CD14-positive monocyte (primary cell): ENCODE measurements at places on chromosomes 1 and 21.

DNA sequence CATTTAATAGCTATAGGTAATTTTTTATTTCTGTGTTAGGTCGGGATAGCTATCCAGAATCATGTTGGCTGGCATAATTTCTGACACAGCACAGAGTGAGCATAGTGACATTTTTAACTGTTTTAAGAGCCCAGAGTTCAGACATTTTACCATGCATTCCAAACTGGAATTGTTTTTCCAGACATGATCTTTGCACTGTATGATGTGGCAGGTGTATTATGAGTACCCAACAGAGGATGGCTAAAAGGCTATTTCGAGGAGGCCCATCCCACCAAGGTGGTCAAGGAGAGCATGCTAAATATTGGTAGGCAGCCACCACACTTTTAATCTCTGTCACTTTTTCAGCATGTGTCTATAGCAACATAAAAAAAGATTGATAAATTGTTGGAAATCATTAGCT, 137.3 kb upstream of the ST6GALNAC5 start:
- no peak for DNase-seq

DNA sequence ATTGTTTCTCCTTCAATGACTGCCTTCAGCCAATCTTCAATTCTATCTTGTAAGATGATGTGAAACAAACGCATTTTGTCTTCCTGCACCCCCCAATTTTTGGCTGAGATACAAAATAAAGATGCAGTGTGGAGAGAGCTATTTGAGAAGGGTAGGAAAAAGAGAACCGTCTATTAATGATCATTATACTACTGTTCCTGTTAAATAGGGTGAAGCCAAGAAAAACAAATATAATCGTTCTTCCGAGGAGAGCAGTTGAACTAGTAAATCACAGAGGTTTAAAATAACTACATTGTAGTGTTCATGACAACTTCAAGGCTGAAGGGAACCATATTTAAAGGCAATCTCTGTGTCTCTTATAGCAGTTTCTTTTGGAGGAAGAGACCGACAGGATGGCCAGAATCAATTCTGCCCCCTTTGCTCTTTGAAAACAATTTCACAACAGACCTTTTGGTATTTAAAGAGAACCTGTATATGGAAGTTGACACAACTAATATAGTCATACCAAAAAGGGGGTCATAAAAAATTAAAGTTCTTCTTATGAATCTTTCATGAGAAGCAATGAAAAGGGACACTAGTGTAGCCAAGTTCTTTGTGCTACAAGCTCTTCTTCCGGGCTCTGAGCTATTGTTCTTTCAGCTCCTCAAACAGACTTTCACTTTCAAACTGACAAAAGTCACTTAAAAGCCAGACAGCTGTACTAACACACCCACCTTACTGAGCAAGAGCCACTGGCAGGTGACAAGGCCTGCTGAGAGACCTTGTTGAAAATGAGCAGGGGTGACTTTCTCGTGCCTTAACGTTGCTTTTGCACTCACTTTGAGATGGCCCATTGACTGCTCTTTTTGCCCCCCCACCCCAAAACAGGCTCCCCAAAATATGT, 30.9 kb downstream of the PROX1 start:
- no peak for DNase-seq

DNA sequence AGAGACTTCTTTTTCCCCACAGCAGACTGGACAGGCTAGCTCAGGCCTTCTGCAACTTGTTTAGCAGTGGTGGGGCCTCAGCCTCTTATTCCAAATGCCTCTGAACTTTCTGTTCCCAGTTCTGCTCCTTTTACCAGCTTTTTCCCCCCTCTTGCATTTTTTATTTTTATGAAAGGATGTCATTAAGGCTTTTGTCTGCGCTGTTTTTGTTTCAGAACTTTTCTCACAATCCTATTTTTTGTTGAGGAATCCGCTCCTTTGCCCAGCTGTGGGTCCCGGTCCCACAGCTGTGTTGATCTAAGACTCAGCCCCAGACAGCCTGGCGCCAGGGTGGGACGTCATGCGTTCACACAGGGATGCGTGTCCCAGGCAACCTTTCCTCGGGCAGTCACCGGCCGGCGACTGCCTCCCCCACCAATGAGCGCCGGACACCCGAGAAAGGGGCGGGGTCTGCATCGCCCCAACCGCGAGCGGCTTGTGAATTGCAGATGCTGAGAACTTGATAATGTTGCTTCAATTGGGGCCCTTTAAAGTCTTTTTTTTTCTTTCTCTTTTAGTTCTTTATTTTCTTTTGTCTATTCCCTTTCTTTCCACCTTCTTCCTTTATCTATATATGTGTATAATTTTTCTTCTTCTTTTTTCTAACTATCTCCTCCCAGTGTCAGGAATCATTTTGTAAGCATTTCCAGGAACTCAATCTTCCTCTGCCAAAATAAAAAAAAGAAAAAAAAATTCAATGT, 3.0 kb upstream of the ID3 start:
- peak; percentile 81 for DNase-seq

- DNase-seq, result no peak
Observed at GRCh38 chr1:190475421-190476141, 2.1 kb downstream of the BRINP3 start.

DNA sequence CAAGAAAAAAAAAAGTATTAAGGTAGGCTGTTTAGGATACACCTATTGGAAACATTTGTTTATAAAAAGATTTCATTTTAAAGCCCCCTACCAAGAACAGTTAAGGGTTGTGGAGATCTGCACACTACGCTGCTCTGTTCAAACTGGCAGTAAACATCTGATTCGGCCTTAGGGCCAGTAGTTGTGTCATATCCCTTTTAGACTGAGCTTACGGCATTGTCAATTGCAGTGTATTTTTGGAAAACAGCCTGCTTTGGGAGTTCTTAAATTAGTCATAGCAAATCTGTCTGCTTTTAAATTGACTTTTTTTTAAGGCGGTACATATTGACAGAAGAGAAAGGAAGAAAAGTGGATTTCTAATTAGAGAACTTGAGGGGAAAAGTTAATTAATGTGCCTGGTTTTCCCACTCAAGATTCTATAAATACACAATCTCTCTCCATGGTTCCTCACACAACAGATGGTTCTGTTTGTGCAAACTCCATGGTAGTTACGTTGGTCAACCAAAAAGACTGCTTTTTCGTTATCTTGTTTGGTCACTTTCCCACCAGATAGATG, 1.7 kb upstream of the ELK4 start:
- no peak for DNase-seq

DNA sequence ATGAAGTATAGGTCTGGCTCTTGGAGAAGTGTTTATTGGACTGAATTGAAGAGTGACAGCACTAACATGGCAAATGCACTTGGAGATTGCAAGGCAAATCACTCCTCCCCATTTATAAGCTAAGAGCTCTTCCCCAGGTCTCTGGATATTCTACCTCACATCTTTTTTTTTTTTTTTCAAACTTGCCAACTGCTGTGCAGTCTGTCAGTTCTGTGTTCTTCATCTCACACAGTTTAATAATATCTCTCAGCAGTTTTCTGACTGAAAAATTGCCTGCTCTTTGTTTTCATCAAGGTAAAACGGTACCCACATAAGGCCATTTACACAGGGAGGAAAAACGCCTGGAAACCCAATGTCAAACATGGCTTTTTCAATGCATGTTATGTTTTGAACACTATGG, 186.1 kb upstream of the B3GALT2 start:
- no peak for DNase-seq

DNA sequence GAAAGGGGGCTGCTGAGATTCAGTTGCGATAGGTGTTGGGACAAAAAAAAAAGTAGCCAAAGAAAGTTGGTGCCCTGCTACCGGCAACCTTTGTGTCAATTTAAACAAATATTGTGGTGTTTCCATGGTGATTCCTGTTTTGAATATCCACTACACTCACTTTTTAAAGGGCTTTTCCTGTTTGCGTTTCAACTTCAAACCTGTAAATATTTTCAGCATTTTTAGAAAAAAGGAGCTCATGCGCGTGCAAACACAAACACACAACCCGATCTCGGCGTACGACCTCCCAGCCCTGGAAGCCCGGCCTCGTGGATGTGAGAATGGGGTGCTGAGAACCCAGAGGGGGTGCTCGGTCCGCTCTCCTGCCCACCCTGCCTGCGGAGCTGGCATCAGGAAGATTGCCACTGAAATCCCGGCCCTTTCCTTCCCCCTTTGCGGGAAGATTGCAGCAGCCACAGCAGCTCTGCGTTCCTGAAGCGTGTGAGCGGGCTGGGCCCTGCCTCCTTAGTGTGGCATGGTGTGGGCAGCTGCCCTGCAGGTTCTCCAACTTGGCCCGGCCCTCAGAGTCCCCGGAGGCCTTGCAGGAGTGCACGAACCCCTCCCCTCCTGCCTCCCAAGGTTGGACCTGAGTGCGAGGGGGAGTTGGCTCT, 34.8 kb downstream of the CASZ1 start:
- no peak for DNase-seq

DNA sequence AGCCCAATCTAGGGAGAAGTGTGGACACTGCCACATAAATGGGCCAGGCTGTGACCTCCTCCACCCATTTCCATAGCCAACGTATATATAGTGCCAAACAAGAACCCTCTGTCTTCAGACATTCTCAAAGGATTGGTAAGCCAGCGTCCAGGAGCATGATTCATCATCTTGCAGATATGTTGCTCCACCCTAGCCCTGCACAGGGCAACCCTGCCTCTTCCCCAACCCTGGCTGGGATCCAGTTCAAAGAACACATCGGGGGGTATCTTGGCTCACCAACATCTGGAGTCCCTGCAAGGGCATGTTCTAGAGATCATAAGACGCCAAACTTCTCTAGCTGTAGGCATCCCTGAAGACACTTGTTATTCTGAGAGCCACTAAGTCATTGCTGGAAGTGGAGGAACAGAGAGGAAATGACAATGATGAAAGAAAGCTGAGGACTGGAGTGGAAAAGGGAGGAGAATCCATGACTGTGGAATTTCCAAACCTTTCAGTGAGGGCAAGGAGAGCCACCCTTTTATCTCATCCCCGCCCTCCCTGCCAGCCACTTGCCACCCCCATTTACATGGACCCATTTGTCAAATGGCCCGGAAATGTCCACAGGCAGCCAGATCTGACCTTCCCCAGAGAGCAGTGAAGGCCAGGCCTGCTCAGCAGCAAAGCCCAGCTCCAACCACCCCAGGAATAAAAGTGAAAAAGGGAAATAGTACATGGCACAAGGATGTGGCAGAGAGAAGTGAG, 144.1 kb upstream of the CTTNBP2NL start:
- DNase-seq, result no peak

GRCh38 chr1:226223157-226223785, at the start of gene MIXL1:
Gene MIXL1, plus strand, starts transcription at chr1:226223664. Its CDS starts 18 bp downstream, at chr1:226223682.
- DNase-seq, result no peak

GRCh38 chr1:114093624-114094362, 59.9 kb downstream of the SYT6 start:
- peak; percentile 72 for DNase-seq

- no peak for DNase-seq
Observed at GRCh38 chr1:61097317-61097716, 15.0 kb downstream of the NFIA start.

- no peak for DNase-seq
Observed at GRCh38 chr1:228180271-228180958, 14.8 kb downstream of the IBA57 start.

DNA sequence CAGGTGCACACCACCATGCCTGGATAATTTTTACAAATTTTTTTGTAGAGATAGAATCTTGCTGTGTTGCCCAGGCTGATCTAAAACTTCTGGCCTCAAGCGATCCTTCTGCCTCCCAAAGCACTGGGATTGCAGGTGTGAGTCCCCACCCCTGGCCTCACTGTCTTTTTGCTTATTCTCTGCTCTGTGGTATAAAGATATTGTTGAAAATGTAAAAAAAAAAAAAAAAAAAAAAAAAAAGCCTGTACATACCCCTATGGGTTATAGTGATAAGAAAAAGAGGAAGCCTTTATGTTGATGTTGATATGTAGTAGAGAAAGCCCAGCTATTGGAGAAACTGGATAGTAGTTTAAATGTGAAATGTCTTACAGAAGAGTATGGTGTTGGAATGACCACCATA, 125.8 kb downstream of the XPR1 start:
- no peak for DNase-seq

DNA sequence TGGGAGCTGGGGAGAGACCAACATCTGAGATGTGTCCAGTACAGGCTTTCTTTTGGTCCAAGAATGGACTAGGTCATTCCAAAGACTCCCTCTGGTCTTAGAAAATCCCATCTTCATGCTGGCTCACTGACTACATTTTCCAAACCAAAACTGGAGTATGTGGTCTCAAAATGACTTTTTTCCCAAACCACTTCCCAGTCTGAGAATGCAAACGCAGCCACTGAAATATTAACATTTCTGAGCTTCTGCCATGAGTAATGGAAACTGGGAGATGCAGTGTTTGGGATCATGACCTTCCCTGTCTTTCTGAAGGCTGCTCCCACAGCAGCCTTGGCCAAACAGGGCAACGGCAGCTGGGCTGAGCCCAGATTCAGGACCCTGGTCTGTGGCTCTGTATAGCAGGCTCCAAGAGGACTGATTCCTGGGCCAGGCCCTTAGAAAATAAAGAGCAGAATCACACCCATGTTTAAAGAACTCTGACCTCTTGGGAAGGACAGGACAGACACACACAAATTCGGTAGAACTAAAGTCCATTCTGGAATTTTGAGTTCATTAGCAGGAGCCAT, 62.1 kb upstream of the CNTN2 start:
- no peak for DNase-seq

- no peak for DNase-seq
Observed at GRCh38 chr1:30670240-30671060, 52.9 kb downstream of the MATN1 start.

DNA sequence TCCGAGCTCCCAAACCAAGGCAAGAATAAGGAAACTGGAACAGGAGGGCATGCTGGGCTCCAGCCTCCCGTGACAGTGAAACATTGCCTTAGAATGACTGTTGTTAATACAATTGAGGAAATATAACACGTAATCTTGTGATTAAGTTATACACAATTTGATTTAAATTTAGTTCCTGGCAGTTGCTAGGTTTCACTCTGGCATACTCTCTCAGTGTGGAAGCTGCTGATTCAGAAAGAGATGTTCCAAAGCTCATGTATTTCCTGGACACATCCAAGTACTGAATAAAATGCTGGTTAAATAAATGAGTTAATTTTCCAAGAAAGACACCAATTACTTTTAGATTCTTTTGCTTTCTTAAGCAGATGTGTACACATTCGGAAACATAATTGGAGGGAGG, 176.1 kb downstream of the GRIK1 start:
- DNase-seq, result no peak

GRCh38 chr21:16378525-16378924, 648.7 kb downstream of the USP25 start:
- no peak for DNase-seq

GRCh38 chr21:36892201-36892600, 74.3 kb downstream of the HLCS start:
- no peak for DNase-seq

GRCh38 chr1:110262846-110263631, 52.9 kb downstream of the KCNC4 start:
- DNase-seq, result no peak

GRCh38 chr1:8627728-8628127, 189.7 kb downstream of the RERE start:
- no peak for DNase-seq

DNA sequence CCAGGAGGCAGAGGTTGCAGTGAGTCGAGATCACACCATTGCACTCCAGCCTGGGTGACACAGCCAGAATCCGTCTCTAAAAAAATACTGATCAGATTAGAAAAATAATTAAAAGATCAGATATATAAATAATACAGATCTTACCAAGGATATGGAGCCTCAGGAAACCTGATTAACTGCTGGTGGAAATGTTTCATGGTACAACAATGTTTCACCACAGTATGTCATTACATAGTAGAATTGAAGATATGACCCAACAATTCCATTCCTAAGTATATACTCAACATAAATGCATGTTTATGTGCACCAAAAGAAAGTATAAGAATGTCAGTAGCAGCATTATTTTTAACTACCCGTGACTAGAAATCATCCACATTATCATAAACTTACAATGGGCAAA, 41.7 kb downstream of the CD53 start:
- DNase-seq, result no peak
